Stimulated activated CD4-positive, alpha-beta T cell treated with anti-CD3 and anti-CD28 coated beads, Interleukin-4, amount 100 ng/mL, for 24 hours (primary cell): ENCODE measurements at places on chromosomes 1 and 21.

GRCh38 chr21:42117229-42117966 lies 46.3 kb downstream of the UMODL1 start:
- DNase-seq, result peak; percentile 80

DNA sequence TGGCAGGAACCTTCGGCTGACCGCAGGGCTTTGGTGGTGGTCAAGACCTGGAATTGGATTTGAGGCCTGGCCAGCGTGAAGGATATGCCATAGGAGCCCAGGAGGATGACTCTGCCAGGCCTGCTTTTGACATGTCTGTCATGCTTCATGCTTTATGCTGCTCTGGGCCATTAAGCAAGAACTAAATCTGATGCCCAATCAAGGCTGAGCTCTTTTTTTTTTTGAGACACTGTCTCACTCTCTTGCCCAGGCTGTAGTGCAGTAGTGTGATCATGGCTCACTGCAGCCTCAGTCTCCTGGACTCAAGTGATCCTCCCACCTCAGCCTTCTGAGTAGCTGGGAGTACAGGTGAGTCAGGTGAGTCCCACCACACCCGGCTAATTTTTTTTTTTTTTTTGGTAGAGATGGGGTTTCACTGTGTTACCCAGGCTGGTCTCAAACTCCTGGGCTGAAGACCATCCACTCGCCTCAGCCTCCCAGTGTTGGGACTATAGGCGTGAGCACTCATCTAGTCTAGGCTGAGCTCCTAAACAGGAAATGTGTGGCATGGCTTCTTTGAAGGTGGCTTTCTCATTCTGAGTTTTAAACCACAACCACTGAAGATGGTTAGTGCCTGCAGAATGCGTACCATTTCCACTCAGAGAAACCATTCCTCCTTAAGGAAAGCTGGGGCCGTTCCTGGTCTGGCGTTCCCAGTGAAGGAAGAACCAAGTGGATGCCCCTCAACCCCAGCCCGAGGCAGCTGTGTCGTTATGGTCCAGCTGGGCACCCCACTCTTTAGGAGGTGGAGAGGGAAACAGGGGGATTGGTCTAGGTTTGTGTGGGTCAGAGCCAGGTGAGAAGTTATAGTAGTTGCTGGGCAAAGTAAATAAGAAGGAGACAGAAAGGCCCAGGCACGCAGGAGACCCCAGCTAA lies 34.2 kb upstream of the ATP5PO start:
- DNase-seq, result peak; percentile 70

DNA sequence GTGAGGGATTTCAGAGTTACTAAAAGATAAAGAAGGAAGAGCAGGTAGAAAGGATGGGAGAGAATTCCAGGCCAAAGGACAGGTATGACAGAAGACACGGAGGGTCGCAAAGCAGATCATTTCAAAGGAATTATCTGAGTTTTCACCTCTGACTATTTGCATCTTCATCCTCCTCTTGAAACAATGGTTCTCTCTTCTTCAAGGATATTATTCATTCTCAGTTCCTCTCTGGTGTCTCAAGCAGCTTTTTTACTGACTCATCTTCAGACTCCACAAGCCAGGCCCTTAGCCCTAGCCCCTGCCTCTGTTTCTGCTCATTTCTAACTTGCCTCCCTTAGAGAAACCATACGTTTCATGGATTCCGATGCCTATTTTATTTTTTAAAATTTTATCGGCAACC lies 15.0 kb downstream of the DDX59 start:
- no peak for DNase-seq

- DNase-seq, result no peak
These were observed 100.5 kb downstream of the AK5 start for GRCh38 chr1:77382366-77382765.

GRCh38 chr1:45423906-45424678 lies 66.9 kb downstream of the TESK2 start:
- no peak for DNase-seq

- no peak for DNase-seq
These were observed 123.3 kb downstream of the HMCN1 start for GRCh38 chr1:185857442-185857841.

GRCh38 chr1:186648613-186649012 lies 31.6 kb downstream of the PTGS2 start:
- DNase-seq, result no peak

- peak; percentile 70 for DNase-seq
These were observed 21.6 kb upstream of the C1orf159 start for GRCh38 chr1:1137256-1138045.

GRCh38 chr1:243745356-243745755 lies 104.7 kb downstream of the AKT3 start:
- no peak for DNase-seq

DNA sequence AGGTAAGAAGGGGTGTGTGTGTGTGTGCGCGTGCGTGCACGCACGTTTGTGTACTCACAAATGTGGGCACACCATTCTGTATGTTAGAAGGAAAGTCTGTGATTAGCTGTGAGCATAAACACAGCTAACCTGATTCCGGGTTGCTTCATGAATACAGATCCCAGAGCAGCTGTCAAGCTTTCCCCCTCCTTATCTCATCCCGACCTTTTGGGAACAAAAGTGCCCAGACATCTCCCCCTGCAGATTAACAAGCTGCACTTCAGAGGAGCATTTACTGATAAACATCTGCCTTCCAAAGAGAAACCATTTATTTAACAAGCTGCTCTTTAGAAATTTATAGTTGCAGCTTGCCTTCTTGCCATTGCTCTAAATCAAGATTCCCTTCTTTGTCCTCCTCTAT lies 97.0 kb downstream of the MT1HL1 start:
- no peak for DNase-seq

DNA sequence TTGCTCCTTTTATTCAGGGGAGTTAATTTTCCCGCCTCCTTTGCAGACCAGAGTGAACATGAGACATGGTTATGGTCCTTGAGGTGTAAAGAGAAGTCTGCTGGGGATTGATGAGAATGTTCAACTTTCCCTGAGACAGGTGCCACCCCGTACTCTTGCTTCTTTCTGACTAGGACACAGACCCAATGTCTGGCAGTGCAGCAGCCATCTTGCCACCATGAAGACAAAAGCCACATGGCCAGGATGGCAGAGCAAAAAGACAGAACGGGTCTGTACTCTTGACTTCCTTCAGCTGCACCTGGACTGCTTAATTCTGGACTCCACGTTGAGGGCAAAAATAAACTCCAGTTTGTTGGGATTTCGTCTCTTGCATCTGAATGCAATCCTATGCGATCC lies 54.1 kb downstream of the KLHDC7A start:
- DNase-seq, result no peak

DNA sequence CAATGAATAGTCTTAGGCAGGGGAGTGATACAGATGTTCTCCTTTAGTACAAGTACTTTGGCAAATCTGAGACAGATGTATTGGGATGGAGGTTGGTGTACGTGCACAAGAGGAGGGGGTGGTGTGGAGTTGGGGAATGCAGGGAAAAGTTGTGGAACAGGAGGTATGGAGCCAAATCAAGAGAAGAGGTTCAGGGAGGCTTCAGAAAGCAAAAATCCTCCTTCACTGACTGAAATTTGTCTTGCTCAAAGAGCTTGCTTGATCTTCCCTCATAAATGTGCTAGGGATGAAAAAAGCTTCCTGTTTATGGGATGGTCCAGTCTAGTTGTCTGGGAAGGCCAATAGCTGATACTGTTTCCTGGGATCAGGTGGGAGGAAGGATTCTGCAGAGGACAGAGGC lies 5.8 kb downstream of the RNF19B start:
- no peak for DNase-seq

GRCh38 chr1:189597083-189597482 lies 880.6 kb downstream of the BRINP3 start:
- DNase-seq, result no peak

DNA sequence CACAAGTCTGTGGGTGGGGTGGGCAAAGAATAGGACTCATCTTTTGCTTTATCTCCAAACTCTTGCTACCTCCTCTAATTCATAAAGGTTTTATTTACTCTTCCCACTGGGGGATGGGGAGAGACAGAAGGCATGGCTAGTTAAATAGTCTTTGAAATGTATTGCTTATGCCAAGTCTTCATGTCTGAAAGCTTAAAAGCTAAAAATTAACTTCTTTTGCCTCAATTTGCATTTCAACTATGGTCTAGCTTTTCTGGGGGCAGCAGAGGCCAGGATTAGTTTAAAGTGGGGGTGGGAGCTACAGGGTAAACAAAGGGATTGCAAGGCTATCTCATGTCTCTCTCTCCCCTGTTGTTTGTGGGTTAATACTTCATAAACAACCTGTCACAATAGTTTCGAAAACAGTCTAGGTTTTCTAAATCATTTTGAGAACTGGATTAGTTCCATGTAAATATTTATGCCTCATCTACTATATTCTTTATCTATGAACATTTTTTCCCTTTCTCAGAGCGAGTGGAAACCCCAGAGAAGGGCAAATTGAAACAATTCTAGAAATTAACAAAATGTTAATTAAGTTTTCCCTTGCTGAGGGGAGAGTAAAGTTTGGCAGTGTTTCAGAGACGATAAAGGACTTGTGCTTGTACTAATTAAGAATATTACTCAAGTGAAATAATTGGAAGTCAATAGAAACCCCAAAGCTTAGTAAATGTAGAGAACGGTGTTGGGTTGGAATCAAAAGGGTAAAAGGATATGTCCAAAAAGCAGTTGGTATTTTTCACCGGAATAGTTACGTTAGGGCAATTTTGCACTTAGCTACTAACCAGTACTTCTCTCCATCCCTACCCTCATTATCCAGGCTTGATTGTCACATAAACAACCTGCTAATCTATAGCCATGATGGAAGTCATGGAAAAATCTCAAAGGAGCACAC lies 182.2 kb downstream of the GIPC2 start:
- no peak for DNase-seq

DNA sequence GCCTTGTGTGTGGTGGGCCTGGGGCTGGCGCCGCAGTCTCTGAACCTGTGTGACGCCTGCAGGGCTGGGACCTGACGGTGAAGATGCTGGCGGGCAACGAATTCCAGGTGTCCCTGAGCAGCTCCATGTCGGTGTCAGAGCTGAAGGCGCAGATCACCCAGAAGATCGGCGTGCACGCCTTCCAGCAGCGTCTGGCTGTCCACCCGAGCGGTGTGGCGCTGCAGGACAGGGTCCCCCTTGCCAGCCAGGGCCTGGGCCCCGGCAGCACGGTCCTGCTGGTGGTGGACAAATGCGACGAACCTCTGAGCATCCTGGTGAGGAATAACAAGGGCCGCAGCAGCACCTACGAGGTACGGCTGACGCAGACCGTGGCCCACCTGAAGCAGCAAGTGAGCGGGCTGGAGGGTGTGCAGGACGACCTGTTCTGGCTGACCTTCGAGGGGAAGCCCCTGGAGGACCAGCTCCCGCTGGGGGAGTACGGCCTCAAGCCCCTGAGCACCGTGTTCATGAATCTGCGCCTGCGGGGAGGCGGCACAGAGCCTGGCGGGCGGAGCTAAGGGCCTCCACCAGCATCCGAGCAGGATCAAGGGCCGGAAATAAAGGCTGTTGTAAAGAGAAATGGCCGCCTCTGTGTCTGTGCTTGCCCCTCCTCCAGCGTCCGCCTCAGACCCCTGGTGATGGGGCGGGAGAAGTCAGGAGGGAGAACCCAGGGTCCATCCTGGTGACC lies 788 bp downstream of the ISG15 start:
- DNase-seq, result peak; percentile 46

GRCh38 chr1:35211120-35211414 lies 18.1 kb upstream of the SFPQ start:
- DNase-seq, result no peak

- peak; percentile 93 for DNase-seq
These were observed 19.5 kb upstream of the ADAR start for GRCh38 chr1:154627257-154628120.

- DNase-seq, result no peak
These were observed 384.5 kb upstream of the C1orf87 start for GRCh38 chr1:60458111-60458510.

GRCh38 chr1:81937791-81938450 lies 137.2 kb downstream of the ADGRL2 start:
- no peak for DNase-seq

DNA sequence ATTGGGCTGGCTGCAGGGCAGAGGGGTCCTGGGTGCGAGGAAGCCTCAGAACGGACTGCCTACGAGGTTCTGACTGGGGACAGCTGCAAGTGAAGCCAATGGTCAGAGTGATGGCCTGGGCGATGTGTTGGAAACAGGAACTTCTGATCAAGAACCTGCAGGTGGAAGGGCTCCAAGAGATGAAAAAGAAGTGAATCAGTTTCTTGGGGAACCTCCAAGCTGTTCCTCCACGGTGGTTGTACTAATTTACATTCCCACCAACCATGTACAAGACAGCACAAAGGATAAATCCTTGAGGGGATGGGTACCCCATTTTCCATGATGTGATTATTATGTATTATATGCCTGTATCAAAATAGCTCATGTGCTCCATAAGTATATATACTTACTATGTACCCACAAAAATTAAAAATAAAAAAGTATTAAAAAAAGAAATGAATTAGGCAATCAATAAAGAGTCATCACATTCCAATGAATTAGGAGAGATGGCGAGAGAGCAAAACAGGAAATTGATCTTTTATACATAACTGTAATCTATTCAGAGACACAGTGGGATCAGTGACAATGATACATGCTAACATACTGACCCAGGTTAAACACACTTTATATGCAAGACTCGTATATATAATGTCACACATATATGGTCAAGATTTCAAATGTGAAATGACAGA lies 58.1 kb downstream of the PTPN14 start:
- DNase-seq, result no peak

GRCh38 chr1:228263636-228264035 lies 55.8 kb downstream of the OBSCN start:
- DNase-seq, result no peak

DNA sequence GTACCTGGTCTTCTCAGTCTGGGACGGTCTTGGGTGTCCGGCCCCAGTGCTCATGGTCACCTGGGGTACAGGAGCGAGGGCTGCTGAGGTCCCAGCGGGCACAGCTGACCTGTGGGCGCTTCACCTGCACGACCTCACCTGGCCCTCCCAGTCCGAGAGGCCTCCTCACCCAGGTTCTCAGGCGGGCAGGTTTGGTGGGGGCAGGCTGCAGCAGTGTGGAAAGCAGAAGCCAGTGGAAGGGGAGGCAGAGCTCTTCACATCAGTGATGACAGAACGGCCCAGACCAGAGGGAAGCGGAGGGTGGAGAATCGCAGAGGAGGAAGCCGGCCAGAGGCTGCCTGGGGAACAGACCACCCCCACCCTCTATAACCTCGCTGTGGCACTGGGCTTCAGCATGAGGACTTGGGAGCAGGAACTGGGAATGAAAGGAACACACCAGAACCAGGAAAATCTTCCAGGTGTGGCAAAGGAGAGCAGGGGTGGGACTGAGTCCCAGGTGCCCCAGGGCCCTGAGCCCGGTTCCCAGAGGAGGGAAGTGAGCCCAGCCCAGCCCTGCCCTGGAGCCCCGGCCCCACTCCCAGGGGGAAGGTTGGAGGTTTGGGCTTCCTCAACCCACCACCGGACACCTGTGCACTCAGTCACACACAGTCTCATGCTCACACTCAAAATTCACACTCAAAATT lies 265.2 kb upstream of the VAMP3 start:
- DNase-seq, result no peak

- DNase-seq, result no peak
These were observed 52.4 kb downstream of the ARHGEF10L start for GRCh38 chr1:17591814-17592430.

DNA sequence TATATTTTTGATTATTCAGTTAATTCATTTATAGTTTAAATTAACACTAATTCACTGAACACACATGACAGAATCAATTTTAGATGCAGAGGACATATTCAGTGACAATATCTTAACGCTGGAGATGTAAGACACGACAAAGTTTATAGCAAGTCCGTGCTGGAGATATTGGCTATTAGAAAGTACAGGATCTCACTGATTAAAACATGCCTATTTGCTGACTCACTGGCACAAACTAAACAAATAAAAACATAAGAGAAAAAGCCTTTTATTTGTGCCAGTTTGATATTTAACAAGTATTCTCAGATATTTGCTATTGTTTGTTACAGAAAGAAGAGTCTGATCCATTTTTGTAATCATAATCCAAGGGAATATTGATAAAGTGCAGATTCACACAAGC lies 1122.9 kb upstream of the B3GALT2 start:
- DNase-seq, result no peak
